ENCODE measurements at places on chromosomes 7 and 10.

- DNase-seq: no peak
Measured at GRCh38 chr10:100469756-100470155, 6.9 kb downstream of the WNT8B start.

DNA sequence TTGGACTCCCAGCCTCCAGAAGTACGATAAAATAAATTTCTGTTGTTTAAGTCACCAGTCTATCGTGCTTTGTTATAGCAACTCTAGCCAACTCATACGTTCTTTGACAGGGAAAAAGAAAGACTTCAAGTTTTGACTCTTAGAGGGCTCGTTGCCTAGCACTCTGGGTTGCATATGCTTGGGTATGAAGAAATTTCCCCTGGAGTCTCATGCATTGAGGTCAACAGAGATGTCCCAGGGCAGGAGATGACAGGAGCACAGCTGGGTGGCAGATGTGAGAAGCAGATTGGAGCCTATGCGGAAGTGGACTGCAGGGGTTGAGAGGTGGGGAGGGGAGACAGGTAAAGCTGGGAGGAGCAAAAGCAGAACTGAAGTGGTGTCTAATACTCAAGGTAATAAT, 63.3 kb upstream of the JAZF1 start:
- DNase-seq: no peak

DNA sequence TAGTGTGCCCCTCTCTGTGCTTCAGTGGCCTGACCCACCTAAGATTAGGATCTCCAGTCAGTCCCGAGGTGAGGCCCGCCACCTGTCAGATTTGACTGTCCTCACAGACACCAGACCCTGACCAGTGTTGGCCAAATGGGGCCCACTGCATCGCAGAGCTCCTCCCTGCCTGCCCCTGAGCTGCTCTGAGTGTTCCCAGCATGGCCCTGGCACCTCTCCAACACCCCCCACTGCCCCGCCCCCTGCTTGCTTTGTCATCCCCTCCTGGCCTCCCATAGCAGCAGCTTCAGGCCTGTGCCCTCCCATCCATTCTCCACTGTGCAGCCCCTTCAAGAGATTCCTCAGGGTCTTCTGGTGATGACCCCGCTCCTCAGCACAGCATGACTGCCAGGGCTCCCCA, 67.6 kb downstream of the C10orf120 start:
- DNase-seq: no peak

GRCh38 chr7:56046721-56047445, 4.4 kb downstream of the PSPH start:
- DNase-seq: no peak

DNA sequence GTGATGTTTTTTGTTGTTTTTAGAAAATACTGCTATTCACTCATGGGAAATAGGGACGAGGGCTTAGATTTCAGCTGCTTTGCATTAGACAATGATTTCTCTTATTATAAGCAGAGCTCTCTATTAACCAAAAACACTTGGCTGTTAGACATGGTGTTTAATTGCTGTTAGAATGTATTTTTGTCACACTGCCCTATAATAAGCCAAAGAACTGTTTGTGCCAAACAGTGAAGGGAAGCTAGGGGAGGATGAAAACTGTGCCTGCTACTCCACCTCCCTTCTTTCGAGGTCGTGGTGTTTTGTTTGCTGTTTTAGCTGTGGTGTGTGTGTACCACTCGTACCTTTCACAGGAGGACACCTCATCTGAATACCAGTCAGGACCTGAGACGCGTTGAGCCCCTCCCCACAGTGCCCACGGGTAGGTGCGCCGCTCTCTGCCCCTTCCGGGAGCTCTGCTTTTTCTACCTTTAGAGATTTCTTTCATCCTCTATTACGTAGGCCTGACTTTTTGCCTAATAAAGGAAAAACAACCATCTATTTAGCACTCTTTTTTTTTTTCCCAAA, 57.9 kb downstream of the CUX1 start:
- DNase-seq: no peak

- DNase-seq: peak; percentile 44
Measured at GRCh38 chr7:155190688-155191087, 107.0 kb upstream of the INSIG1 start.
